ENCODE measurements at places on chromosomes 4 and X.

GRCh38 chrX:150508451-150509367 lies 59.7 kb upstream of the MTM1 start:
- no peak for DNase-seq

DNA sequence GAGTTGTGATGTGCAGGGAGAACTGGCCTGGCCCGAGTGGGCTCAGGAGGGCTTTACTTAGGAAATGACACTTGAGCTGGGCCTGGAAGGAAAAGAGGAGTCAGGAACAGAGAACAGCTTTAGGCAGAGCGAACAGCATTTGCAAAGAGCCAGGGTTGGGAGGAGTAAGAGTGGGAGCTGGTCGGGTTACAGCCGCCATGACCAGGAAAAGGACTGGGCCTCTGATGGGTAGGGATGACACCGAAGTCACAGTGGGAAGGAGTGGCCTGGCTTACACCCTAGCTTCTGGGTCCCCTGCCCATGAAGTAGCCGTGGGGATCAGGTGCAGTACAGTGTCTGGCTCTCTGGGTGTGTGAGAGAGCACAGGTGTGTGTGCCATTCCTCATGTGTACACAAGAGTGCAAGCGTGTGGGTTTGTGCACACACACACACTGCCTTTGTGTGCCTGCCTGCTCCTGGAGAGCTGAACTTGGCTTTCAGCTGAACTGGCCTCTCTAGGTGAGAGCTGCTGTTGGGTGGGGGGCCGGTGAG lies 31.6 kb downstream of the TRMT44 start:
- DNase-seq: no peak

DNA sequence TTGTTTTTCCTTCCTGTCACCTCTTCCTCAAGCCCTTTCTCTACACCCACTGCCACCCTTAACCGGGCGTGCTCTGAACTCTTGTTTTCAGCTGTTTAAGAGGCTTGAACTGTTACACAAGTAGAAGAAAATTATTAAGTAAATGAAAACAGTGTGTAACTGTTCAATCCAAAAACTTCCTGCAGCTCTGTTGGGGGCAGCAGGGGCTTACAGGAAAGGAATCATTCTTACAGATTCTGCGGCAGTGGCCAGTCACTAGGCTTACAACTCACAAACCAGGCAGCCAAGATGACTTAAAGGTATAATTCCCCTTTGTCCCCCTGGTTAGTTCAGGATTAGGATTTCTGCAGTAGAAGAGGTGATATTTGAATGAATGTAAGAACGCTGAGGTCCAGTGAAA lies 70.2 kb upstream of the ETNPPL start:
- DNase-seq: no peak

DNA sequence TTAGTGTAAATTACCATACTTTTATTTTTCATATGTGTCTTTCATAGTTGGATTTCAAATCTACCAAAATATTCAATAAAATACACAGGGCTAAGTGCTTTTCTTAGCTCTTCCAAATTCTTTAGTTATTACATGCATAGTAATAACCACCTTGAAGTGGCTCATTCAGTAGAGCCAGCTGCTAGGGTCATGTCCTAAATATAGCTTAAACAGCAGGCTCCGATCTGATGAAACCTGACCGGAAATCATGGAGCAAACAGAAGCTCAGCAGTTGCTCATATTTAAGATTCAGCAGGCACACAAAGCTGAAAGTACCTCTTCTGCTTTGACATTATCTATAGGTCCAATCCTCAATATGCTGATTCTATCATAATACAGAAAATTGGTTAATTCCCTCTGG lies 1470.4 kb downstream of the ADGRL3 start:
- no peak for DNase-seq

DNA sequence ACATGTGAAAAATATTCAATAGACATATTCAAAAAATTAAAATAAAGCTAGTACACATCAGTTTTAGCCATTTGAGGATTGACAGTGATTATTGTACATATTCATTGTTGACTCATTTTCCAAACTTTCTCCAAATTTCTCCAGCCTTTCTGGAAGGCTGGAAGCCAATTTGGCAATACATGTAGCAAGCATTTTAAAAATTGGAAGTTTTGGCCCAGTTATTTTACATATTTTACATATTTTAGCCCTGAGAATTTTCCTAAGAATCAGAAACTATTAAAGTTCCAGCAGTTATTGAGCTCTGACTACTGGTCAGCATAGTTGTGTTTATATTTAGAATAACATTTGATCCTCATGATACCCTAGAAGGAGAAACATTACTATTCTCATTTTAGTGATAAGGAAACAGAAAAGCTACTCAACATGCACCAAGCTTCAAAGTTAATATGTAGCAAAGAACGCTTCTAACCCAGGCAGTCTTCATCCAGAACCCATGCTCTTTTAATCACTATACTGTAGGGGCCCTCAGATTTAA lies 3.2 kb downstream of the CABS1 start:
- no peak for DNase-seq

GRCh38 chr4:10688022-10688421 lies 3.5 kb upstream of the CLNK start:
- DNase-seq: no peak

DNA sequence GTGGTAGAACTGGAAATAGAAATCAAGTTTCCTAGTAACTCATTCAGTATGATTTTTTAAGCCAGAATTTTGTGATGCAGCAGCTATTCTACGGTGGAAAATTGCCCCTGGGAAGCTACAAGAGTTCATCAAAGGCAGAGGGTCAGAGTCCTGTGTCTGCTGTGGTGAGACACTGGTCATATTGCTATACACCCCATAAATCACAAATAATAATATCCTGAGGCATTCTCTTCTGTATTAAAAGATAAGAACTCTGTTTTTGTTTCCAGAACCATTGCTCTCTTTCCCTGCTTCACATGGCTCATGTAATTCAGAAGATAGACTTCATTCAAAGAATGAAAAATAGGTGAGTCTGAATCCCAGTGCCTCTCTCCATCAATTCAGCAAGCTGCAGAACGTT lies 188.8 kb upstream of the NOCT start:
- DNase-seq: no peak

DNA sequence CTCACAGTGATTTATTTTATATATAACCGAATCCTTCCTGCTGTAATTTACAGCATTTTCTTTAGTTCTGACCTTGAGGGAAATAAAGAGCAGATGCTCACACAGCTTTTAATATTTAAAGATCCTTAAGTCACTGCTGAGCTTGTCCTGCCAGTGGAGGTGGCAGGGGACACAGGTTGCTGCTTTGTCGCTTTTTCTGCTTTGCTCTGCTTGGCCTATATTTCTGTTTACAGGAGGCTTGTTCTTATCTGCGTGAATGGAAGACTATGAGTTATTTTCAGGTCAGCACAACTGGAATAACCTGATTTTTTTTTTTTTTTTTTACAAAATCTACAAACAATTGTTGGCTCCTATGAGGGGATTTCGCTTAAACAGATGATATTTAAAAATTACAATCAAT lies 2.3 kb downstream of the TXK start:
- no peak for DNase-seq

GRCh38 chrX:39337451-39337850 lies 536.2 kb downstream of the MID1IP1 start:
- DNase-seq: no peak

DNA sequence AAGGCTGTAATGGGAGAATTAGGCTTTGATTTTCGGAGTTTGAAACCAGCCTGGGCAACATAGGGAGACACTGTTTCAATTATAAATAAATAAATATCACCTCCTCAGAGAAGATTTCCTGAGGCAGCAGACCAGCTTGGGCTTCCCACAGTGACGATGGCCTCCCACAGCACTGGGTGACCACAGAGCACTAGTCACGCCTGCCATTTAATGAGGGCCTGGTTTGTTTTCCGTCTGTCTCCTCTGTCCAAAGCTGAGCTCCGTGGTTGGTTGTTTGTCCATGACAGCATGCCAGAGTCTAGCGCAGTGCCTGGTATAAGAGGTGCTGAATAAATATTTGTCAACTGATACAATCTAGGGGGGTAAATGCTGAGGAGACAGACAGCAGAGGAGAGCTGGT lies 10.4 kb upstream of the PDGFRA start:
- DNase-seq: no peak

- DNase-seq: no peak
Measured at GRCh38 chrX:17930850-17931249, 69.8 kb upstream of the RAI2 start.

DNA sequence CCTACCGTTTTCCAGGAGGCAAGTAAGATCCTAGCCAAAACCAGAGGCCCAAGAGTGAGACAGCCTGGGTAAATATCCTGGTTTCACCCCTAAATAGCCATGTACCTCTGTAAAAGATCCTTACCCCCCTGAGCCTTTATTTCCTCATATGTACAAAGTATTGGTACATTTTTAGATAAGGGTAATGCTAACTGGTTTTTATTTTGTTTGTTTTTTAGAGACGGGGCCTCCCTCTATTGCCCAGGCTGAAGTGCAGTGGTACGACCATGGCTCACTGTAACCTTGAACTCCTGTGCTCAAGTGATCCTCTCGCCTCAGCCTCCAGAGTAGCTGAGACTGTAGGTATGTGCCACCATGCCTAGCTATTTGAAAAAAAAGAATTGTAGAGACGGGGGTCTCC lies 29.4 kb downstream of the SERPINA7 start:
- no peak for DNase-seq

All from NT2/D1 (cell line).